ENCODE measurements at places on chromosomes 12 and 14.

GRCh38 chr14:92601757-92602417 is 88.3 kb downstream of the RIN3 start:
- no peak overlapping the region for H3K4me3 ChIP-seq
- no peaks in the 10 kb centered on the region for H3K27me3 ChIP-seq
- no peak for DNase-seq
- H3K27ac ChIP-seq, result no peak overlapping the region

GRCh38 chr12:7154901-7155470 is 24.8 kb downstream of the CLSTN3 start:
- H3K27ac ChIP-seq, result no peak overlapping the region
- H3K36me3 ChIP-seq, result peaks cover 11% of the 10 kb centered on the region
- H3K4me1 ChIP-seq, result no peaks in the 10 kb centered on the region
- H3K4me3 ChIP-seq, result no peak overlapping the region

GRCh38 chr14:66483322-66483721 is 2.8 kb upstream of the CCDC196 start:
- no peak for DNase-seq
- H3K27me3 ChIP-seq, result no peaks in the 10 kb centered on the region
- peaks cover 2% of the 10 kb centered on the region for H3K36me3 ChIP-seq
- no peak overlapping the region for H3K4me3 ChIP-seq
- H3K4me1 ChIP-seq, result no peaks in the 10 kb centered on the region

DNA sequence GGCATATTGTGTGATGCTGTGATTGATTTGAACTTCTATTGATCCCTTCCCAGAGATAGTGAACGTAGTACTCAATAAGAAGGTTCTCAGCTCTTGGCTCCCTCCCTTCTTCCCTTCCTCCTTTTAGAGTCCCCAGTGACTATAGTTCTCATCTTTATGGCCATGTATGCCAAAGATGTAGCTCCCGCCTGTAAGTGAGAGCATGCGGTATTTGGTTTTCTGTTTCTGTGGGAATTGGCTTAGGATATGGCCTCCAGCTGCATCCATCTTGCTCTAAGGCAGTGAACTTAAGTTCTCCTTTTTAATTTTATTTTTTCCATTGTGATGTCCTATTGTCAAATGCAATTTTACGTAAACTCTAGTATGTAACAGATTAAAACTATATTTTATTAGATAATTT is 109.5 kb downstream of the AEBP2 start:
- no peaks in the 10 kb centered on the region for H3K27me3 ChIP-seq
- DNase-seq, result no peak
- no peaks in the 10 kb centered on the region for H3K4me1 ChIP-seq
- H3K4me3 ChIP-seq, result no peak overlapping the region
- no peak overlapping the region for H3K27ac ChIP-seq
